Activated CD8-positive, alpha-beta memory T cell treated with anti-CD3 and anti-CD28 coated beads for 1 hour (primary cell): ENCODE measurements at places on chromosomes 3 and 15.

DNA sequence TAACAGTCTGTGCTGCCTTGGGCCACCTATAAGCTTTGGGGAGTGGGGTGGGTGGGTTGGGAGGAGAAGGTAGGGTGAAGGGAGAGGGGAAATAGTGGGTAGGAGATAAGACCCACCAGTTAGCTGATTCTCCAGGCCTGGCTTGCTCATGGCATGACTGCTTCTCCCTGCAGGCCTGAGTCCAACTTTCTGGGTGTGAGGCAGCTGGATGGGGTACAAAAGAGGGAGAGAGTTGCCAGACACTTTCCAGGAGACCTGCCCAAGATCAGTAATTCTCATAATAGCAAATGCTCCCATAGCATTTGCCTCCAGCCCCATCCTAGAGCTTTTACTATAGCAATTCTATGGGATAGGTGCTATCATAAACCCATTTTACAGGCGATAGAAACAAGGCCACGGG, 7.7 kb downstream of the CGNL1 start:
- no peak for DNase-seq

- DNase-seq = no peak
Measured at GRCh38 chr3:102722317-102722716, 287.5 kb downstream of the ZPLD1 start.

DNA sequence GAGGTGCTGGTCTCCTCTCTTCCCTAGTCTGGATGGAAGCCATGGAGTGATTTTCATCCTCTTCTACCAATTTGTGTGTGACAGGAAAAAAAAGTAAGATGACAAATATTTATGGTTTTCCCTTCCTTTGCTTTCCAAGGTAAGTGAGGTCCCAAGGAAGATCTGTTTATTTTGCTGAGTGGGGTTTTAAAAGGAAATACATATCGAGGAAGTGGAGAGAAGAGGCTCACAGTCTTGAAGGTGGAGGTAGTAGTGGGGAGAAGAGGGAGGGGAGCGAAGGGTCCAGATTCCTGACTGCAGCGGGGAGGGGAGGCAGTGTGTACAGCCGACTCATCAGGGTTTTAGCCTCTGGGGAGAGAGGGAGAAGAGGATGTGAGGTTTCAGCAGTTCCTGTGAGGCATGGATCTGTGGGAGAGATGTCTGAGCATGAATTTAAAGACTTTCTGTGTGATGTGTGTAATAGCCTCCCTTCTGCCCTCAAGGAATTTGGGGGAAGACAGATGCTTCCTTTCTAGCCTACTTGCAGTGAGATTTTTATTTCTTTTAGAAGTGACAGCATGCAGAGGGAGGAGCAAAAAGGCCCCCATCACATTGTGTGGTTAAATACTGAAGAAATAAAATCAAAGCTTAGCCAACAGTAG, 272.4 kb downstream of the THRB start:
- DNase-seq = no peak

DNA sequence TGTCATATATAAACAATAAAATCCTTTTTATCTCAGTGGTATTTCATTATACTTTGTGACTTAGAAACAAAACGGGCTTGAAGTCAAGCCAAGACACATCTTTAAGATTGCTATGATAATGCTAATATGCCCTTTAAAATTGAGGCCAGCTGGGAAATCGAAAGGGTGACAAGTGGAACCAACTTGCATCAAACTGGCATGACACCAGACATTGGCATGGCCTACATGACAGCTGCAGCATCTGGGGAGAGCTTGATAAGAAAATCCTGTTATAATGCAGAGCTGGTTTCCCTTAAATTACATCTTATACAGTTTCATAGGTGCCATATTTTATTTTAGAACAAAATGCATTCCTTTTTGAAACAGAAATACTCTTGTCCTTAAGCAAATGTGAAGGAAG, 325.2 kb downstream of the ZBBX start:
- DNase-seq = no peak

DNA sequence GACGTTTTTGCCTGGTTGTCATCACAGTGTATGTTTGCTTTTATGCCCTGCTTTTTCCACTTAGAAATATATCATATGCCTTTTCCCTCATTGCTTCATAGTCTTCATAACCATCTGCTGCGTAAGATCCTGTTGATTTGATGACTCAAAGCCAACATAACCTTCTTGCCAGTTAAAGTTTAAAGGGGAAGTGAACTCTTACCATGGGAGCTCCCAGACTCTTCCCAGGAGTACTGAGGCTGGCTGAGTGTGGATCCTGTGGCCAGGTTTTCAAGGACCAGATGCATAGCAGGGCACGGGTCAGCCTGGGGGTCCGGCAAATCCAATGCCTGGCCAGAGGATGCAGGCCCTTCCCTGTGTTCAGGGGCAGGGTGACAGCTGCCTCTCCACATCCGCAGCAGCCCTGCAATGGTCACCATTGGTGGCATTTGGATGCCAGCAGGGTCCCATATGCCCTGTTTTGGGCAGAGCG, 42.0 kb upstream of the SACM1L start:
- no peak for DNase-seq

GRCh38 chr3:16264174-16264707, 502 bp downstream of the DPH3 start:
- no peak for DNase-seq

DNA sequence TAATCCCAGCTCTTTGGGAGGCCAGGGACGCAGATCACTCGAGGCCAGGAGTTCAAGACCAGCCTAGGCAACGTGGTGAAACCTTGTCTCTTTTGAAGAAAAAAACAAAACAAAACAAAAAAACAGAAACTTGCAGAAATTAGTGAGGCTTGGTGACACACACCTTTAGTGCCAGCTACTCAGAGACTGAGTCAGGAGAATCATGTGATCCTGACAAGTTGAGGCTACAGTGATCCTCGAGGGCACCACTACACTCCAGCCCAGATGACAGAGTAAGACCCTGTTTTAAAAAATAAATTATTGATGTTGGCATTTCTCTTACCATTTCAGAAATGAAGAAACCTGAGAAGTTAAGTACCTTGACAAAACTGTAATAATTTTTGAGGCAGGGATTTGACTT, 44.6 kb upstream of the CCNB2 start:
- DNase-seq = no peak

GRCh38 chr3:112858410-112859069, 11.9 kb upstream of the CD200R1L start:
- DNase-seq = no peak

GRCh38 chr15:44340410-44340809, 51.9 kb downstream of the GOLM2 start:
- no peak for DNase-seq

DNA sequence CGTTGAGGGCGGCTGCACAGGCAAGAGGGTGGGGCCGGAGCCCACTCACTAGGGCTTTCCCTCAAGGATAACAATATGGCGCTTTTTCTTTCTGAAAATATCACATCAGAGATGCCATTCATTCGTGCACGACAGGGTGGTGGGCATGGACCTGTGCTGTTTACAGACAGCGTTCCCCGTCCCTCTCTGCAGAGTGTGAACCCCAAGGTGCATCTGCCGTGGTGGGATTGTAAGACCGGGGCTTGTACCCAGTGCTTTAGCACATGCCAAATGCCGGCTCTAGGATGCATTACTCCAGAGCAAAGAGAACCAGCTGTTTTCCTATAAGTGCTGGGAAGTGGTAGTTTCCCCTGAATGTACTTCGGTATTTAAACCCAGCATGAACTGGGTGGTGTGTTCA, 37.0 kb downstream of the CHDH start:
- DNase-seq = no peak

- no peak for DNase-seq
Measured at GRCh38 chr15:30929064-30929669, 25.5 kb downstream of the FAN1 start.

GRCh38 chr3:63687278-63688225, 35.1 kb downstream of the SNTN start:
- no peak for DNase-seq

- DNase-seq = no peak
Measured at GRCh38 chr15:70538278-70538677, 225.1 kb downstream of the UACA start.

DNA sequence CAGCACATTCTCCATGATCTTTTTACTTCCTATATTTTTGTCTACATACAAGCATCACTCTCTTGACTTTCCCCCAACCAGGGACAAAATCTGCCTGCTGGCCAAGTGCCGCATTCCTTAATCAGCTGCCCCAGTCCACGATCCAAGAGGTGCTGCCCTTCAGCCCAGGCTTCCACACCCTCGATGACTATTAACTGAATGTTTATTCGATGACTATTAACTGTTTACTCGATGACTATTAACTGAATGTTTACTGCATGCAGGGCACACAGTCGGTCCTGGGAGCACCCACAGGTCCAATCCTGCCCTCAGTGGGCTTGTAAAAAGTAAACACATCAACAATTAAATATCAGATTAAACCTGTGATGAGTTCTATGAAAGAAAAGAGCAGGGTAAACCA, 256.9 kb downstream of the ARRDC4 start:
- no peak for DNase-seq

- no peak for DNase-seq
Measured at GRCh38 chr3:24968036-24968435, 460.0 kb upstream of the RARB start.

GRCh38 chr15:48472756-48473155, 141.5 kb downstream of the DUT start:
- no peak for DNase-seq

- no peak for DNase-seq
Measured at GRCh38 chr15:31309893-31310606, 16.6 kb upstream of the KLF13 start.
